ENCODE measurements at places on chromosomes 6 and 20.
A peak's percentile ranks its signal among the peaks of the same experiment; 100 is the strongest.

- DNase-seq, result no peak
Measured at GRCh38 chr6:48613231-48613949, 502.4 kb upstream of the PTCHD4 start.

DNA sequence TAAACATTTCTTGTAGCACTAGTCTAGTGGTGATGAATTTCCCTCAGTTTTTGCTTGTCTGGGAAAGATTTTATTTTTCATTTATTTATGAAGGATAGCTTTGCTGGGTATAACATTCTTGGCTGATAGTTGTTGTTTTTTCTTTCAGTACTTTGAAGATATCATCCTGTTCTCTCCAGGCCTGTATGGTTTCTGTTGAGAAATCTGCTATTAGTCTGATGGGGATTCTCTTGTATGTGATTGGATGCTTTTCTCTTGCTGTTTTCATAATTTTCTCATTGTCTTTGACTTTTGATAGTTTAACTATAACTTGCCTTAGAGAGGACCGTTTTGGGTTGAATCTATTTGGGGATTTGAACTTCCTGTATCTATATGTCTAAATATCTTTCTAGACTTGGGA lies 207.1 kb downstream of the PACRG start:
- no peak for DNase-seq

DNA sequence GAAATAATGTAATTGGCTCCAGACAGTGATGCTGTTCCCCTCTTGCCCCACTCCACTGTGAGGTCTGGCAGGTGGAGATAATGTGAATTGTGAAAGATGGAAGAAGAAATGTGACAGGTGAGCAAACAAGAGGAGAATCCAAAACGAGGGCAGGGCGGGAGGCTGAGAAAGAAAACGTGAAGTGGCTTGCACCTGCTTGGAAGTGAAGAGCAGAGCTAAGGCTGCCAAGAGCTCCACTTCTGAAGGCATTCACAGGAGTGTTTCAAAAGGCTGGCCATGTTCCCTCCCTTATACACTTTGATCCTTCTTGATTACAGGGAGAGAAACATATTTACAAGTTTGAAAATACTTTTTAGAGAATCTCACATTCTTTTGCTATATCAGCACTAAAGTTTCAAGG lies 359.4 kb downstream of the EPHA7 start:
- no peak for DNase-seq

DNA sequence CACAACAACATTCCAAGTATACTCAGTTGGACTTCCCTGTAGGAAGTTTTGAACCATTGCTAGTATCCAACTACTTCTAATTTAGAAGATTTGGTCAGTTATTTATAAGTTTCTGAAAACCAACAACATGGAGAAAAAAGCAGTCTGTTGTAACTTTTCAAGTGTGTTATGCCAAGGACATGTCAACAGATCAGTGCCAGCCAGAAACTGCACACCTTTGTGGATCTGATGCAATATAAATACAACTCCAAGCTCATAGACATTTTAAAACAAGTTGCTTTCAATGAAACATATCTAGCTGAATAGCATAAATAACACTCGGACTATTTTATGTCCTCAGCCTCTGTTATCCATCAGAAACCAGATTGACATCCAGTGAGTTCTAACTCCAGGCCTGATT lies 58.3 kb upstream of the CARMIL1 start:
- DNase-seq, result no peak

GRCh38 chr6:106751501-106752252 lies 122.3 kb downstream of the QRSL1 start:
- no peak for DNase-seq

- peak; percentile 98 for DNase-seq
Measured at GRCh38 chr6:137734875-137735182, 132.2 kb upstream of the TNFAIP3 start.

- DNase-seq, result no peak
Measured at GRCh38 chr20:34892671-34893070, 16.3 kb downstream of the ACSS2 start.

GRCh38 chr20:51400051-51400926 lies 142.2 kb downstream of the NFATC2 start:
- DNase-seq, result peak; percentile 56

- no peak for DNase-seq
Measured at GRCh38 chr6:163688739-163689362, 274.3 kb downstream of the QKI start.

DNA sequence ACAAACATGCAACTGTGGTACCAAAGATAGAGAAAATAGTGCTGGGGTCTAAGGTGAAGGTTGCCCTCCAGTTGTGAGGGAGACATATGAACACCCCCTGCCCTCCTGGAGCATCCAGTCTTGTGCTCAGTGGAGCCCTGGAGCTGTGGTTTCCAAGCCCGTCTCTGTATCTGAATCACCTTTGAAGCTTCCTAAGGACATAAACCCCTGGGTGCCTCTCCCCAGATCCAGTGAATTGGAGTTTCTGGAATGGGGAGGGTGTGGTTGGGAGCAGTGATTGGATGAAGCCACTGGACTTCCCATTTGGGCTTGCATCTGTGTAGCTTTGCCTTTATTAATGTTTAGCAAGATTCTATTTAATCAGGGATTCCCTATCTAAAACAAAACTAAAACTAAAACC lies 22.4 kb upstream of the E2F3 start:
- no peak for DNase-seq

DNA sequence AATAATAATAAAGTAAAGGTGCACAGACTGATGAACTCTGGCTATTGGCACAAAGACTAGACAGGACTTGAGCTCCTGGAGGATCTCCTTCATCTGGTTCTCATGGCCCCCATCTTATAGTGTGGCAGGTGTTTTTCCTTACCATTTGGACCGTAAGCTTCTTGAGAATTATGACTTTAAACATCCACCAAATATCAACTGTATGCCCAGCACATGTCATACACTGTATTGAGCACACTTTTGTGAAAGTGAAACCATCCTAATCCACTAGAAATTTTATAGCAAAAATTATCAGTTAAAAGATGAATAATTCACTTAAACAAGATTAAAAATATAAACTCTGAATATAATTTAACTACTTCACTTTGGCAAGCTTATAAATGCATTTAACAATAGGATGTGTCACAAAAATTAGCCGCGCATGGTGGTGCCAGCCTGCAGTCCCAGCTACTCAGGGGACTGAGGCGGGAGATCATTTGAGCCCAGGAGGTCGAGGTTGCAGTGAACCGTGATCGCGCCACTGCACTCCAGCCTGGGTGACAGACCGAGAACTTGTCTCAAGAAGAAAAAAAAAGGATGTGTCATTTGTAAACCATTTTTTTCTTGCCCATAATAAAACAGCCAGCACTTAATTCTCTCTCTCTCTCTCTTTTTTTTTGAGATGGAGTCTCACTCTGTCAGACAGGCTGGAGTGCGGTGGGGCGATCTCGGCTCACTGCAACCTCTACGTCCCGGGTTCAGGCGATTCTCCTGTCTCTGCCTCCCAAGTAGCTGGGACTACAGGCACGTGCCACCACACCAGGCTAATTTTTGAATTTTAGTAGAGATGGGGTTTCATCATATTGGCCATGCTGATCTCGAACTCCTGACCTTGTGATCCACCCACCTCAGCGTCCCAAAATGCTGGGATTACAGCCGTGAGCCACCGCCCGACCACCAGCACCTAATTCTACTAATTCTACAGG lies 9.1 kb downstream of the HIVEP2 start:
- DNase-seq, result no peak

DNA sequence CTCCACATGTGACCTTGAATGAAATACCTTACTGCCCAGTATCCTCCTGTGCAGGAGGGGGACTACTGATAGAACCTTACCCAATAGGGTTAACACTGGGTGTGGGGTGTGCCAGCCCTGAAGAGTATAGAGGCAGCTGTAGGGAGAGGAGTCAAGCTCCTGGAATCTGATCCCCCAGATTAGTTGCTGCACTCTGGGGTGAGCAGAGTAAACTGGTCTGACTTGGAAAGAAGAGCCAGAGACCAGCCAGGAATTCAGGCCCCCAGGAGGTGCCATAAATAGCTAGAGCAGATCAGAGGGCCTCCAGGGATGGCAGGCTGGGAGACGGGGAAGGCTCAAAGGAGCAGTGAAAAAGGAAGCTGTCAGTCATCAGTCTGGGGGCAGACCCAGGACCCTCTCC lies 3.5 kb upstream of the APOBEC2 start:
- DNase-seq, result no peak

DNA sequence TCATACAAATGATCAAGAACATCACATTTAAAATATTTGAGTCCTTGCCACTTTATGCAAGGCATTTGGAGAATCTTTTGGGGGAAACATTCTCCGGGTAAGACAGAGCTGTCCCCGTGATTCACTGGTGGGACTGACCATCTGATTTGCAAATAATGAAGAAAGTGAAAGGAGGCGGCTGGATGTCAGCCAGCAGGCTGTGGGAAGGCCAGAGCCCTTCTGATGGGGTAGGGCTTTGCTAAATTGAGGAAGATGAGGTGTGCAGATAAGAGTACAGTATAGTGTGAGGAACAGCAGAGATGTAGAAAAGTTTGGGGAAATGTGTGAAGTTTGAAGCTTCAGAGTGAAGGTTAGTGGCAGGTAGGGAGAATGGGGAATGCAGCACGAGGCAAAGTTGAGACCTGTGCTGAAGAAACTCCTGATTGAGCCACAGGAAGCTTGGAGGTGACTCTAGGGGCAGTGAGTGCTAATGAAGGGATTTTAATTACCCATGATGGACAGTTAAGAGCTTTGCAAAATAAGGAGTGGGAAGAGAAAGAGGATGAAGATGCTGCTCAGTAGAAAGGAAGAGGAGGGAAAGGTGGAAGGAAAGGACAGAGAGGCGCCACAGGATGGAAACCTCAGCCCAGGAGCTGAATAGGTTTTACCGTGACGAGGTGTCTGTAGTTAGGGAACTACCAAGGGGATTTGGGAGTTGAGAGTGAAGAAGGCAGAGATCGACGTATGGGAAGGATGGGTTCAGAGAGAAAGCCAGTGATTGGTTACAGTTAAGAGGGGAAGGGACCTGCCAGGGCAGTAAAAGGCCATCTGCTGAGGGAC lies 68.7 kb downstream of the SNX9 start:
- peak; percentile 62 for DNase-seq

DNA sequence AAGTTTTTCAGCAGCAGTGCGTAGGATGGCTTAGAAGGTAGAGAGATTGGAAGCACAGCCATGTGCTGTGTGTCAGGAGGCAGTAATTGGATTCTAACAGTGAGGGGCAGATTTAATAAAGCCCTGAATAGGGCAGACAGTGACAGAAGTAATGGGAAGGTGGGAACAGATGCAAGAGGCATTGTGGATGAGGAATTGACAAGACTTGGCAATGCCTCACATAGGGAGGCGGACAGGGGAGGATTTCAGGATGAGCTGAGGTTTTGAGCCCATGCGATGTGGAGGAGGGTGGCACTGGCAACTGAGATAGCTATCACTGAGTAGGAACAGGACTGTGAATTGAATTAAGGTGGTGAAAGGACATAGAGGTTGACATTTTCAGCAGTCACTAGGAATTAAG lies 262.2 kb upstream of the FLRT3 start:
- no peak for DNase-seq

DNA sequence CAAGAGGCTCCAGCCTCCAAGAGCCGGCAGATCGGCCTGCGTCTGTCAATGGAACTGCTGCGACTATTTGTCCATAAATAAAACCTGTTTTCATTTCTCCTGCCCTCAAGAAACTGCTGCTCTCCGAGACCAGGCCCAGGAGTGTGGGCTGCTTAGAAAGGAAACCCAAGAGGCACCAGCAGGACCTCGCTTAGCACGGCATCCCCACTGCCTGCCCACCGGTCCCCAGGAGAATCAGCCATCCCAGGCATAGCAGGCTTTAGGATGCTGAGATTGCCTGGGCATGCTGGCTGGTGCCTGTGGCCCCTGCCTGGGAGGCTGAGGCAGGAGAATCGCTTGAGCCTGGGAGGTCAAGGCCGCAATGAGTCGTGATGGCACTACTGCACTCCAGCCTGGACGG lies 17.6 kb downstream of the NTSR1 start:
- DNase-seq, result no peak

DNA sequence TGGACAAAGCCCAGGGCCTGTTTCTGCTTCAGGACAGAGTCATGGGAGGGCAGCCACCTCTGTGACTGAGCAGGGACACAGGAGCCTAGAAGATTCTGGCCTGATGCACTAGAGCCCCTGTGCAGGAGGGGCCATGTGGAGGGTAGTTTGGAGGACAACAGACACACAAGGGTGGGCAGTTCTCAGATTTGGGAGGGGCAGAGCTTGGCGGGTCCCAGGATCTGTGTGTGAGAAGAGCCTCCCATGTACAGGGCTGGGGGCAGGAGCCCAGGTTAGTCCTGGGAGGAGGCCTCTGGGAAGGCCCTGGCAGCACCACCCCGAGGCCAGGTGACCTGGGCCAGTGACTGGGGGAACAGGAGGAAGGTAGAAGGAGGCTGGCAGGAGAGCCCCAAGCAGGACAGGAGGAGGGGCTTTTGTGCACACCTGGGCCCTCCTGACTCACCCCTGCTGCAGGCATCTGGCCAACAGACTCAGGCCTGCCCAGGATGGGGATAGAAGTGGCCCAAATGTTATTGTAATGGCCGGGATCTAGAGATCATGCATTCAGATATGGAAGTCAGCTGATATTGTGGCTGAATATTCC lies 1.4 kb upstream of the ULBP3 start:
- no peak for DNase-seq

GRCh38 chr6:85506441-85507093 lies 56.7 kb downstream of the NT5E start:
- no peak for DNase-seq

DNA sequence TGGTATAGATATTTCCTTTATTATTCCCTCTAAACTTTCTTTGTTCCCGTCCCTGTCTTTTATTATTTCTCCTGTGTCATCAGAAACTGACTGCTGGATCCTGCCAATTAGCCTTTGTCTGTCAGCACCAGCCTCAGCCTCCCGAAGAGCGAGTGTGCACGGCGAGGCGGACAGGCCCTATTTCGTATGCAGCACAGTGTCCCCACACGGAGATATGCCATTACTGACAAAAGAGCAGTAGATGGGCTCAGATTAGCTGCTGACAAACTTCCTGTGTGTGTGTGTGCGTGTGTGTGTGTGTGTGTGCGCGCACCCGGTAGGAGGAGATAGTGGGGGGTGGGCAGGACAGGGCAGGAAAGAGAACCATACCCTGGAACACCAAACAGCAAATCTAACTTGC lies 99.5 kb upstream of the ZFP64 start:
- no peak for DNase-seq

DNA sequence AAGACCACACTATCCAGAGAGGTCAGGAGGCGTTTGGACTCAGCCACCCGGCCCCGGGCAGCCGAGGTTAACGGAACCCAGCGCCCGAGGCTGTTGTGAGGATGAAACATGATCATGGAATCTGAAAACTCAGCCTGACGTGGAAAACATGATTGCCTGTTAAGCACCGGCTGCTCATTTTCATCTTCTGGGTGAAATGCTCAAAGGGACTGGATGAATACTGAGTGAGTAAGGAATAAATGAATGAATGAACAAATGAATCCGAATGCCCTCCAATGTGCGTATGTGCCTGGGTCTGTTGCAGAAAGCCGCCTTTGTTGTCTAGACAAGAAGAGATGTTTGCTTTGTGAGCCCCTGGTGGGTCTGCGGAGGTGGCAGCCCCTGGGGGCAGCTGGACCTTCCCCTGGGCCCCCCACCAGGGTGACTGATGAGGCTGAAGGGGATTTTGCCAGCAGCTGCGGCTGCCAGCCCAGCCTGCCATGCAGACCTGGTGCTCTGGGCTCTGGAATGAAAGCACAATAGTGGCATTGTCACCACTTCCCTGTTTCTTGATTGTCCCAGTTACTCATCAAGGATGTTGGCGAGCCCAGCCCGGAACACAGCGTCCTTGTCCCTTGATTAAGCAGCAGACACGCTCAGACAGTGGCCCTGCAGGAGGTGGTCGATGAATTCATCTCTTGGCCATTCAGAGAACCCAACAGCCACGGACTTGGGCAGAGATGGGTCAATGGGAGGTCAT lies 211.1 kb downstream of the ANKRD60 start:
- DNase-seq, result no peak

- DNase-seq, result peak; percentile 62
Measured at GRCh38 chr20:36181934-36182603, 27.5 kb downstream of the EPB41L1 start.
